ENCODE measurements at places on chromosomes 12 and 14.

DNA sequence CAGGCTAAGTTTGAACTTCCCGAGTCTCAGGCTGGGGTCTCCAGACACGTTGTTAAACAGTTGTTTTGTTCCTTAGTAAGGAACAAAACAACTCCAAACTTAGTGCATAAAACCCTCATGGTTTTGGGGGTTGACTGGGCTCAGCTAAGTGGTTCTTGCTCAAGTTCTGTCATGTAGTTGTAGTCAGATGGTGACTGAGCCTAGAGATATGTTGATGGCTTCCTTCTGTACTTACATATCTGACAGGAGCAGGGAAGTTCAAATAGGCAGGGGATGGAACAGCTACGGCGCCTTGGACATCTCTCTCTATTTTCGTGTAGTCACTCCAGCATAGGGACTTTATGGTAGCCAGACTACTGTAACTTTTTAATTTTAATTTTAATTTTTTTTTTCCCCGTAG lies 45.7 kb downstream of the SPATS2 start:
- DNase-seq, result no peak

DNA sequence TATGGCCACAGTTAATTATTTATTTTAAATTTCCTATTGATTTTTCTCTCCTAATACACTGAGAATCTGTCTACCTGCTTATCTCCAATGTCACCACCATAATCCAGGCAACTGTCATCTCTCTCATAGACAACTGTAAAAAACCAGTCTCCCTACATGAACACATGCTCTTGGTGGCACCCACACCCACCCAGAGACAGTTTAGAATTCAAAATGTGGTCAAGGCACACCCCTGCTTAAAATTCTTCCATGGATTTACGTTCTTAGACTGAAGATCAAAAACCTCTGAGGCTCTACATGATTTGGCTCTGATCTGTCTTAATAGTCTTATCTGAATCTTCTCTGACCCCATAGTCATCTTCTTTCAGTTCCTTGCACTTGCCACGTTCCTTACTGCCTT lies 241.1 kb upstream of the ABCD2 start:
- no peak for DNase-seq

GRCh38 chr14:84323450-84323849 lies 1206.5 kb upstream of the FLRT2 start:
- DNase-seq, result no peak

DNA sequence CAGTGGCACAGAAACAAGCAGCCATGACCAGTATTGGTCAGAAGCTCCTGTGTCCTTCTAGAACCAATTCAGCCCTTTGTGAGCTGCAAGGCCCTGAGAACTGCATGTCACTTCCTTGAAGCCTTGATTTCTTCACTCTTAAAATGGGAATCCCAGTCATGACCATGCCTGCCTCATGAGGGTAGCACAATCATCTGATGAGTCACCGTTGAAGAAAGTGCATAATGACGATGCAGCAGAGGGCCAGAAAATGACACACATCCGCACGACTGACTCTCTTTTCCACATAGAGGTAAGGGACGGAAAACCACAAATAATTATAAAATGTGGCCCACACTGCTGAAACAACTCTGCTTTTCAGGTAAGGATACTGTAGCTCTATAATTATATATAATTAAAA lies 777.4 kb downstream of the BCL11B start:
- no peak for DNase-seq

DNA sequence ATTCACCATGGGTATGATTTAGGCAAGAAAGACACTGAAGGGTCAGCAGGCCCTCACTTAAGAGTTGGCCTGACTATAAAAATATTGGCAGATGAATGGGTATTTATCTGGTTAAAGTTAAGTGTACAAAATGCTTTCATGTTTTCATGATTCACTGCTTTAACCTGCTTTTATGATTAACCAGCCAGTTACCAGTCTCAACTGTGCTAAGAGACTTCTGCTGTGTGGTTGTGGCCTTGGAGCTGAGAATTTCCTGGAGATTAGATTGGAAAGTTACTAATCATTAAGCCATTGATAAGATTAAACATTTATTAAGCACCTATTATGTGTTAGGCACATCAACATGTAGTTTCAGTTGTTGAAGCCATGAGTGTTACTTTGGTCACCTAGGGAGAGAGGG lies 68.9 kb downstream of the RASSF8 start:
- no peak for DNase-seq

DNA sequence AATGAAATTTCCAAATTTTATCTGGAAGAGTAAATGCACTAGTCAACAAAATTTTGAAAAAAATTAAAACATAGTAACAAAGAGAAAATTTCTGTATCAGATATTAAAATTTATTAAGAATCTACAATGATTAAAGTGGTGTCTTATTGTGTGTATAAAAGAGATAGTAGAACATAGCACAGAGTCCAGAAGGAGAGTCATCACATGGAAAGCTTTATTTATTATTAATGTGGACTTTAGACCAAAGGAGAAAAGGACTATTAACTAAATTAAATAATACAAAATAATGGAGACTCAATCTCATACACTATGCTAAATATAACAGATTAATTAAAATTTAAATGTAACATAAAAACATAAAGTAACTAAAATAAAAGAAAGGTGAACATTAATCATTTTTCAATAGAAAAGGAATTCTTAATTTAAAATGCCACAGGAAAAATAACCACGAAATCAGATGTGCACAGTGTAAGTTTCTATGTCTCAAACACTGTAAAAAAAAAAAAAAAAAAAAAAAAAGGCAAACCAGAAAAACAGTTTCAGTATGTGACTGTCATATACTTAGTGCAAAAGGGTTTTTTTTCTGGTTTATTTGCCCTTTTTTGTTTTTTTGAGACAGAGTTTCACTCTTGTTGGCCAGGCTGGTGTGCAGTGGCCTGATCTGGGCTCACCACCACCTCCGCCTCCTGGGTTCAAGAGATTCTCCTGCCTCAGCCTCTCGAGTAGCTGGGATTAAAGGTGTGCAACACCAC lies 95.4 kb downstream of the MYF5 start:
- DNase-seq, result no peak

- DNase-seq, result no peak
These were observed 3.6 kb downstream of the TNS2 start for GRCh38 chr12:53053218-53054111.

- no peak for DNase-seq
These were observed 60.3 kb downstream of the SAMD4A start for GRCh38 chr14:54627219-54627539.

DNA sequence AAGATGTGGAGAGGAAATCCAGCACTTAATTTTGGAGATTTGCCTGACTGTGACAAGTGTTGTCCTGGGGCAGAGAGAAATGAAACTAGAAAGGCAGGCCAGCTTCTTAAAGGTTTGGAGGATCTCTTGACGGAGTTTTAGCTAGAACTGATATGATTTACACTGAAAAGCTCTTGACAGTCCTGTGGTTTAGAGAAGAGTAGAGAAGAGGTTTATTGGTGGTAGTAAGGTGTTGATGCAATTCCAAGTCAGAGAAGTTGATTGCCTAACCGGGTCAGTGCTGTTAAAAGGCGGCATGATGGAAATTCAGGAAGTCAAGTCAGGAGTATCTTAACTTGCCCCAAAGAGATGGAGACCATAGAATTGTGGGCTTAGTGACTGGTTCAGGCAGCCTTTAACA lies 89.0 kb upstream of the TRAF3 start:
- DNase-seq, result no peak

- no peak for DNase-seq
These were observed 30.6 kb downstream of the TAOK3 start for GRCh38 chr12:118342090-118342489.

GRCh38 chr14:69260190-69260860 lies 367 bp downstream of the GALNT16 start:
- DNase-seq, result no peak

DNA sequence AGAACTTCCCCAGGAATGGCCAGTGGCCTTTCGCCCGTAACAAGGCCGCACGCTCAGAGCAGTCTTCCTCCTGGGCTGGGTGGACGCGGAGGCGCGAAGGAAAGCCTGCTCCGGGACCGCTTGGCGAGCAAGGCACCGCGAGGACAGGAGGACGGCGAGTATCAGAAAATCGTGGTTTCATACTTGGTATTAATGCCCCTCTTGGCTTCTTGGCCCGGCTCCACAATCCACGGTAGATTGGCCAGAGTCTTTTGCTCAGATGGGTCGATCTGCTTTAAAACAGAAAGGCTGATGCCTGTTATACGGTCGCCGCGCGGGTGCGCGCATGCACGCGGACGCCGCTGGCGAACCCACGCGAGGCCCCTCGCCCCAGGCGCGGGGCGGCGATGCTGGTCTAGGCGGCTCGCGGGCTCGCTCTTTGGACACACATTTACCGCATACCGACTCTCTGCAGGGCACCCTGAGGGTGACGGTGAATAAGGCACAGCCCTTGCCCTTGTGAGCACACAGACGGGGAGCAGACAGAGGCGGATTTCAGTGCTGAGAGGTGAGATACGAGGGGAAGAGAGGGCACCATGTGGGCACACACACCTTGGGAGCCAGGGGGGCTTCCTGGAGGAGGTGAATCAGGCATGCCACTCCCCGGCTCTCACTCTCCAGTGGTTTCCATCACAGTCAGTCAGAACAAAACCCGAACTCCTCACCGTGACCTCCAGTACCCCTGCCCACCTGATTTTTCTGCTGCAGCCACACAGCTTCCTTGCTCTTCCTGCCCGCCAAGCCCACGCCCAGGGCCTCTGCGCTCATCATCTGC lies 100.7 kb downstream of the APAF1 start:
- no peak for DNase-seq

GRCh38 chr12:65615118-65615517 lies 209.2 kb upstream of the HMGA2 start:
- peak; percentile 98 for DNase-seq
